ENCODE measurements at places on chromosomes 1 and 21.

GRCh38 chr1:212315907-212316306, 30.7 kb downstream of the PPP2R5A start:
- DNase-seq = no peak

DNA sequence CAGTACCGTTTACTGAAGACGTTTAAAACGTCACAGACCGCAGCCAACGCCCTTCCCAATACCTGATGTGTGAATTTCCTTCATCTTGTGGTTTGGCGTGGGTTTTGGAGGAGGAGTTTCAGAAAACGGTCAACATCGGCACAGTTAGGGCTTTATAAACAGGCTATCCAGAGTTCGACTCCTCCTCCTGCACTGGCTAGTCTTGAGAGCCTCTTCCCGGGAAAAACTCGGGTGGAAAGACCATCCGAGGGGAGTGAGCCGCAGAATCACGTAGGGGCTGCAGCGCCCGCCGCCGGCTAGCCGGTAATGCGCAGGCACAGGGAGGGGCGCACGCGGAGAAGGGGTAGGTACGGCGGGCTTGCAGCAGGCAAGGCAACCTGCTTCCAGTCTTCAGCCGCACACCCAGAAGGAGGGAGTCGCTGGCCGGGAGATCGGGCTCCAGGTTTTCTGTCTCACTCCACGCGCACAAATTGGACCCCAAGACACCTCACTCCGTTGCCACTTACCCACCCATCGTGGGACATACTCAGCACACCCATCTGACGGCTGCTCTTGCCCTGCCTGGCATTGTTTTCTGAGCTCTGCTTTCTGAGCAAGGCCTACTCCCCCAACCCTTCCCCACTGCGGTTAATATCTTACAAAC, 25.4 kb downstream of the SLC19A2 start:
- no peak for DNase-seq

DNA sequence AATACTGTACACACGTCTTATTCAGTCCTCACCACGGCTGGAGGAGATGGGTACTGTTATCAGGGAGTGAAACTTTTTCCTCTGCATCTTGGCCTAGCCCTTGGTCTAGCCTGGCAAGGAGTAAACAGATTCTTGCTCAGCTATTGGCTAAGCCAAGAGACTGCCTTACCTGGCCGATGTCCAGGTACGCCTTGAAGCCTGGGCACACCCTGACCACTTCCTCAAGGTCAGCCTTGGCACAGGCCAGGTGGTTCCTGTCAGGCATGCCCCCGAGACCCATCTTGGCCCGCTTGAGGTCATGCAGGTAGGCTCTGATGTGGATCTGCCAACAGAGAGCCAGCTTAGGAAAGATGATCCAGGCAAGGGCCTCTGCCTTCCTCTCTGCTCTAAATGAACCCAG, 17.8 kb upstream of the PARS2 start:
- DNase-seq = no peak

- DNase-seq = no peak
Observed at GRCh38 chr1:96370757-96371156, 350.8 kb upstream of the PTBP2 start.

GRCh38 chr1:203590603-203591002, 36.0 kb upstream of the ATP2B4 start:
- DNase-seq = no peak

- no peak for DNase-seq
Observed at GRCh38 chr1:41878911-41879310, 39.8 kb downstream of the HIVEP3 start.

DNA sequence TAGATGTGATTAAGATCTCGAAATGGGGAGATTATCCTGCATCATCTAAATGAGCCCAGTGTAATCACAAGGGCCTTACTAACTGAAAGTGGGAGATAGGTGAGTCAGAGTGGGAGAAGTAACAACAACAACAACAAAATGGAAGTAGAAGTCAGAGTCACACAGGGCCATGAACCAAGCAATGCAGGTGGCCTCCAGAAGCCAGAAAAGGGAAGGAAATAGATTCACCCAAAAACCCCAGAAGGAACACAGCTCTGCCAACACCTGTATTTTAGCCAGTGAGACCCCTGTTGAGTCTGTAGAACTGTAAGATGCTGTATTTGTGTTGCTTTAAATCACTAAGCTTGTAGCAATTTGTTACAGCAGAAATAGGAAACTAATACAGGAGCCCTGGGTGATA, 4.1 kb downstream of the TAGLN2 start:
- no peak for DNase-seq

- no peak for DNase-seq
Observed at GRCh38 chr21:20187028-20187427, 811.2 kb upstream of the NCAM2 start.

DNA sequence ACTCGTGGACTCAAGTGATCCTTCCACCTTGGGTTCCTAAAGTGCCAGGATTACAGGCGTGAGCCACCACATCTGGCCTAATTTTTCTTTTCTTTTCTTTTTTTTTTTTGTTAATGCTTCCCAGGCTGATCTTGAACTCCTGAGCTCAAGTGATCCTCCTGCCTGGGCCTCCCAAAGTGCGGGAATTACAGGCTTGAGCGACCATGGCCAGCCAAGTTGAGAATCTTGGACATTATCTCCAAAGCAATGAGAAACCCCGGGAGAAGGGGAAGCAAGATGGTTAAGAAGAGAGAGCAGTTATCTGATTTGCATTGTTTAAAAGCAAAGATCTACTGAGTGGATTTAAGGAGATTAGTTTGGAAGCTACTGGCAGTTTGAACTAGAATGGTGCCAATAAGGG, 9.1 kb downstream of the HIPK1 start:
- no peak for DNase-seq

- DNase-seq = no peak
Observed at GRCh38 chr1:224448453-224449017, 13.9 kb upstream of the WDR26 start.

DNA sequence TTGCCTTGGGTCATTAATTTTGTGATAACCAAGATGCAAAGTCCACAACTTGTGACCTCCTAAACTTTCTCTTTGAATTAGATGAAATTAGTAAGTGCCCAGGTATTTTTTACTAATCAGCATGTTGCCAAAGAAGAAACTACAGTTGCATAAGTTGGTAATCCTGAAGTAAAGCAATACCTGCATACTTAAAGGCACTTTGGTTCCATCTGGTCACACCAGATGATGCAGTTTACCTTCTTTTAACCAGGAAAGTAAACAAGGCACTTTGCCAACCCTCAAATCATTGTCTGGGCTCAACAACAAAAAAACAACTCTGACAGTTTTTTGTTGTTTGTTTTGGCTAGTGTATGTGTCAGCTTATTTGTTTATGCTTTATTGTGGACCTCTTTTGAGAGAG, 55.5 kb upstream of the DYNLT5 start:
- peak; percentile 16 for DNase-seq

DNA sequence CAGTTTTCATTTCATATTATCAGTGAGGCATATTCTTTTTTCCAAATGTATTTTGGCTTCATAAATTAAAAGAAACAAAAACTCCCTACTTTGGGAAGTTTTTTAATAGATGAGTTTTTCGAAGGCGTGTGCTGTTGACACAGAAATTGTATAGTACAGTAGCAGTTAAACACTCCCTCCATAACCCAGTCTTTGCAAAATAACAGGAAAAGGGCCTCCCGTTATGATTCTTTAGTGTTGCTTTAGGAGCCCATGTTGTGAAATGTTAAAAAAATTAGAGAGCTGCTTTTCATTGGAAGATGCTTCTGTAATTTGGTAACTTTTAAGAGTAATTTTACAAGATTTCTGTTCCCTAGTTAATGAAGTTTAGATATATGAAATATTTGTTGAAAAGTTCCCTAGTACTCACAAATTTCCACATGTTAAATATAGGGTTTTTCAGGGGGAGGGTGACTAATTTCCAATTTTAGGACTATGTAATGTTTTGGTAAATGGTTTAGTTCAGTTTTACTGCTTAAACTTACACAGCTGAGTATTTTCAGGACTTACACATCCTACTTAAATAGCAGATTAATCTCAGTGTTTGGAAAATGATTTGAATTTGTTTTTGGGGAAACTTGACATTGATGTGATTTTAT, 2.0 kb downstream of the CAMSAP2 start:
- DNase-seq = no peak

DNA sequence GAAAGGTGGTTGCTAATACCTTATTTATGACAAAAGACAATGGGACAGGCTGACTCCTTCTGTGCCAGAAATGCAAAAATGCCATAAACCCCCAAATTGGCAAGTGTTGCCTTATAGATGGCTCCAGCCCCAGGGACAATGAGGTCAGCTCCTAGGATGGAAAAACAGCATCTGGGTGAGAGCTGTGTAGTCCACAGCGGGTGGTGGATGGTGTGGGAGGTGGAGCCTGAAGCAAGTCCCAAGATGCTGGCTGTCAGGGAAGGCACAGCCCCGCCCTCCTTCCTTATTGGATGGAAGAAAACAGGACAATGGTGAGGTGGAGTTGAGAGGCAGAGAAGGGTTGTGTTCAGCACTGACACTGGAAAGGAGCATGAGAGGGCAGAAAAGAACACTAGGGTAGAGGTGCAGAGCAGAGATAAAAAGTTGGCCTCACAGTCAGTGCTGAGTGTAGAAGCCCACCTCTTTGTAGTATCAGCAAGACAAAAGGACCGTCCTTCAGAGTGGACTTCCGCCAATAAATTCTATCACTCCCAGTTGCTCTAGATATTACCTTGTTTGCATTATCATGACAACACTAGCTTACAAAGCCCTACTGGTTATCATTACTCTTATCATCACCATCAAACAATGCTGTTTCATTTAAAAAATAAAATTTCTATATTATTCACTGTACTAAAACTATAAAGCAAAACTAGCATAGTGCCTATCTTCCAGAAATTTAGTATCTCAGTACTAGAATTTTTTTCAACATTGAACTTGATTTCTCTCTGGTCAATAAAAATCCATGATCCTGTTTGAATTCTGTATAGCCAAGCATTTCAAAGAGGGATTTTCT, 3.7 kb upstream of the SDE2 start:
- DNase-seq = peak; percentile 44

DNA sequence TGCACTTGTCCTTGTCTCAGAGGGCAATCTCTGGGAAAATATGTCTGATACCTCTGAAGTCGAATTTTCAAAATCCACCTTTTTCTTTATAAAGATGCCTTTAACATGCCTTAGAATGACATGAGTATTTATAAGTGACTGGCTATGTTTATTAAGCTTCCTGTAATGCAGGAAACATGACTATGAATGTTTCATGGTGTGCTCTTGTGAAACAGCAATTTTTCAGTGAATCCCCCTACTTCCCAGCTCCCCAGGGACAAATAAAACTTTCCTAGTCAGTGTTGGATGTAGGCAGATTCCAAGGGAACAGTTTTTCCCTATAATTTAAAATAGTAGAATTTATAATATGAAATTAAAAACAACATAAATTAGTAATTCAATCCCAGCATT, 437.0 kb downstream of the LMO4 start:
- no peak for DNase-seq

- DNase-seq = no peak
Observed at GRCh38 chr1:11301601-11302000, 28.6 kb downstream of the UBIAD1 start.

DNA sequence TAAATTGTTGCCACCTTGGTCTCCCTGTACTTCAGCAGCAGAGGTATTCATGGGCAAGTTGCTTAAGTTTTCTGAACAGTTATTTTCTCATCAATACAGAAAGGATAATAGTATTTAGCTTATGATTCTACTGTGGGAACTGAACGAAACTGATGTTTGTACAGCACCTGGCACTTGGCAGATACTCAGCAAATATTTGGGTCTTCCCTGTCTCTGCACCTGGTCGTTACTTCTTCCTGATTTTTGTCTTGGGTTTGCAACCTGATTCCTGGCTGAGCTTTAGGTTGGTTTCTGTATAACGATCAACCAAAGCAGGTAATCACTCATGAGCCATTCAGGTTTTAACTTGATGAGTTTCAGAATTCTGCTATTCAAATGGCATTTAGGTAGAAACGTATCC, 490.6 kb downstream of the KIF26B start:
- no peak for DNase-seq

- no peak for DNase-seq
Observed at GRCh38 chr21:42649122-42650032, 4.0 kb upstream of the PDE9A start.

- no peak for DNase-seq
Observed at GRCh38 chr1:21251773-21252471, 38.3 kb downstream of the ECE1 start.

DNA sequence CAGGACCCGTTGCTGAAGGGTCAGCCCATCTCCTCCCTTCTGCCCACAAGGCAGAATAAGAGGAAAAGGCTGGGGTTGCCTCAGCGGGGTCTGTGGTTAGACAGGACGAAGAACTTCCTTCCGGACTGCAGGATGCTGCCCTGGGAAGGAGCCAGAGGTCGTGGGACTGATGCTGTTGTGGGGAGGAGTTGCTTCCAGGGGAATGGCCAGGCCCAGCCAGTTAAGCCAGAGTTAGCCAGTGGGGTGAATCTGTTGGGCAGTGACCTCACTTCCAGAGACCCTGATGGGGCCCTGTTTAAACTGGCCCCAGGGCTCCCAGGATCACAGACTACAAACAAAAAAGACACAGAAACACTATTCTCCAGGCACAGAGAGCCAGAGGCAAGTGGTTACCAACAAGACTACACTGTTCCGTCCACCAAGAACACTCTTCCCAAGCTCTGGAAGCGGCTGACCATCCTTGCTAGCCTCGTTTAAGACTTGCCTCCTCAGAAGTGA, 13.0 kb downstream of the FAM229A start:
- no peak for DNase-seq

DNA sequence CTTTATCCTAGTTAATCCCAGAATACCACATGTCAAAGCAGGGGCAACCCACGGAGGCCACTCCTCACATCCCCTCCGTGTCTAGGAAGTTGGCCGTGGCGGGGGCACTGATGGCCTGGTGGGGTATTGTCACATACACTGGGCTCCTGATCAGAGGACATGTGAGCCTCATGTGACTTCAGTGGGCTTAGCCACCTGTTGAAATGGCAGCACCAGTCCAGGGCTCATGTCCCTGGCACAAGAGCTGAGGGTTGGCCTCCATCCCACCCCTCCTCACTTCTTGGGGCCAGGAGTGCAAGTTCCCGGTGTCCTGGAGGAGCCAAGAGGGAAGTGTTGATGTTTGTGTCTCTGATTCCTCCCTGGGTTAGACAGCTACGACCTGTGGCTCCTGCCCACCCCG, 313.4 kb downstream of the CAMTA1 start:
- no peak for DNase-seq

DNA sequence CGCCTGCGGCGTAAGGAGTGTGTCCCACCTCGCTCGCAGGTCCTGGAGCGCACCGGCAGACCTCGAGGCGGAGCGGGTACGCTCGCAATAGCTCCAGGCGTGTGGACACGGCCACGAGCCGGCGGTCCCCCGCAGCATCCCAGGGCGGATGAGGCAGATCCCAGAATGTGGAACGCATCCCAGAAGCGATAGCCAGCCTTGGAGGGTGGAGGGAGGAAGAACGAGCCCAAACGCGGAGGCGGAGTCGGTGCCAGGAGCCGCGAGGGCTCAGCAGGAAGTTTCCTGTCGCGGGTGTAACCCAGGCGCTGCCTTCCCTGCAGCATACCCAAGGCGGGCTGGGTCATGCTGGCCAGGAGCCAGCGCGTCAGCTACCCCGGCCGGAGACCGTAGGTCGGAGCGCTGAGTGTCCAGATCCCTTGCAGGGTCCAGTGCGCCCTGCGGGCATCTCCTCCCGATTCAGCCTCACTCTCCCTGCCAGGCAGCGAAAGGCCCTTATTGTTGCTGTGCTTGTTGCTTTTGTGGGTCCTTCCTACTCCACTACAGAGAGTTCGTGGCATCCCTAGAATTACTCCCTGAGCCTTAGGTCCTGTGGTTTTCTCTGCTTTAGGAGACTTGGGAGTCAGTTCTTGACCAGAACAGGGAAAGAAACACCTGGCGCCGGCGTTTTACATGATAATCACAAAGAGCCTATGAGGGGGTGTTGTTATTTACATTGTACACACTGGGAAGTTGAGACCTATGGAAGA, 27.7 kb downstream of the STYXL2 start:
- no peak for DNase-seq
